ENCODE measurements at places on chromosomes 16 and 17. TPM values are rescaled to one million over a fixed set of nuclear protein-coding genes. Genes with fewer than 3 reads are reported as not detected.

The OMG gene
- not detected for total RNA-seq

The PLXDC1 gene
- total RNA-seq: 21.6 TPM

The FGF11 gene
- total RNA-seq: 1.9 TPM

GRCh38 chr16:85608515-85608885 lies 4.6 kb upstream of the GSE1 start:
- DNase-seq: no peak

DNA sequence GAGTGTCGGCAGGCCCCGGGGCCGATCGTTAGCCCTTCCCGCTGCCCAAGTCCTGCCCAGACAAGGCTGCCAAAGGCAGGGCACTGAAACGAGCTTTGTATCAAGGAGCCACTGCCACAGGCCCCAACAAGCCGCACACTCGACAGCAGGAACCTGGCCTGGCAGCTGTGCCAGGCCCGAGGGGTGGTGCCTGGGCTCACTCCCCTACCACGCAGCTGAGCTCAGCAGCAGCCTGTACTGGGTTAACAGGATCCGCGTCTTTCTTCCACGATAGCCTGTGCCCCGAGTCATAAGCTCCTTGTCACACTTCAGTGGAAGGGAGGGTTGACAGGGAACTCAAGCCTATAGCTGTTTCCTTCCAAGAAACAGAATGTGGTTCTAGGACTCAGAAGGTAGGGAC lies 87.9 kb downstream of the ABR start:
- DNase-seq: no peak

DNA sequence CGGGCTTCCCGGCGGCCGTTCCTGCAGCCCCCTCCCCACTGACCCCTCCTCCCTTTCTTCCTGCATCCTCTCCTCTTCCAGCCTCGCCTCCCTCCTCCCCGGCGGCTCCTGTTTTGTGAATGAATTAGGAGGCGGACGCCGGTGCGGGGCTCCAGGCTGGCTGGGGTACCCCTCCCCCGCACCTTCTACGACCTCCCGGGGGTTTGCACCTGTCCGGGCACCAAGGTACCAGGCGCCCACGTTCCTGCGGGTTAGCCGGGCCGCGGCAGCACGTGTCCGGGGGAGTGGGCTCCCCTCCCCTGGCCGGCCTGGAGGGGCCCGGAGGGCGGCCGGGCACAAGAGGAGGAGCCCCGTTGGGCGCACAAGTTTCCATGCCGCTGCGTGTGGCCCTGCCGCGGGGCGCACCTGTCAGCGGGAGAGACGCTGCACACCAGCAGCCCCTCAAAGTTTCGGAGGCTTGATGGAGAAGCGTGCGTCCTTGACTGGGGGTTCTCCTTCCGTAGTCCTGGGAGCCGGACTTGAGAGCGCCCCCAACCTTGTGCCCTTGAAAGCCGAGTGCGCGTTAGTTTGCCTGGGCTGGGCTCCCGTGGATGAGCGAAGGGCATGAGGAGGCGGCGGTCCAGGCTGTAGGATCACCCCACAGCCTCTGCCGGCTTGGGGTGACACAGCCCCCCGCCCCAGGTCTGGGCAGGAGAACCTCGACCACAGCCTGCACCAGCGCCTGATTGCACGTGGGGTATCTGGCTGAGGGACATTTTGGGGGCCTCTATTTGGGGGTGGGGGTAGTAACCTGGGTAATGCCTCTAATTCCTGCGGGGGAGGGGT lies 1.2 kb downstream of the HAS3 start:
- no peak for DNase-seq

GRCh38 chr17:81152288-81152828 lies 12.9 kb upstream of the PVALEF start:
- no peak for DNase-seq

DNA sequence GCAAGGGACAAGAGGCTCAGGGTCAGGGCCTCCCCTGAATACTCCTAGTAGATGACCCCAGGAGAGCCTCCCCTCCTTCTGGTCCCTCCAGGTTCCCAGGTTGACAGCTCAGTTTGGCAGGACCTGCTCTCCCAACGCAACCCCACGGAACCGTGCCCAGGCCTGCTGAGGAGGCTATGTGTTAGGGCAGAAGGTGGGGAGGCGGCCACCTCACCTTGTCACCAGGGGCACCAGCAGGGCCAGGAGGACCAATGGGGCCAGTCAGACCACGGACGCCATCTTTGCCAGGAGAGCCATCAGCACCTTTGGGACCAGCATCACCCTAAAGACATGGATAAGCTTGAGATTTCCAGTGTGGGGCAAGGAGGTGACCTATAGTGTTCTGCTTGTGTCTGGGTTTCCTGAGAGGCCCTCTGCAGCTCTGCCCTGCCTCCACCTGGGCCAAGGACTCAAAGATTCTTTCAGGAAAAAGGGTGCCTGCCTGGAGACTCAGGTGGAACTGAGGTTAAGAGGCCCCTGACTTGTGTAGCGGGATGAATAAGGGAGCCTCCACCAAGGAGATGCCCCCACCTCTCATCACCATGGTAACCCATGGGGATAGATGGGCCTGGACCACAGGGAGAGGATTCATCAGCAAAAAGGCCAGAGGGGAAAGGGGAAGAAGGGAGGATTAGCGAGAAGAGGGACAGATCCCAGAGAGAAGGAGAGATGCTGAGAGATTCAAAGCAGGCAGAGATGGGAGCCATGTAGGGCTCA lies 10.7 kb downstream of the COL1A1 start:
- no peak for DNase-seq

The KRT13 gene
- total RNA-seq: not detected

GRCh38 chr16:49556606-49557446 lies 183.2 kb downstream of the C16orf78 start:
- DNase-seq: no peak

- DNase-seq: no peak
Observed at GRCh38 chr17:685006-685405, 29.6 kb downstream of the VPS53 start.

The IGSF6 gene
- total RNA-seq: 2.8 TPM

DNA sequence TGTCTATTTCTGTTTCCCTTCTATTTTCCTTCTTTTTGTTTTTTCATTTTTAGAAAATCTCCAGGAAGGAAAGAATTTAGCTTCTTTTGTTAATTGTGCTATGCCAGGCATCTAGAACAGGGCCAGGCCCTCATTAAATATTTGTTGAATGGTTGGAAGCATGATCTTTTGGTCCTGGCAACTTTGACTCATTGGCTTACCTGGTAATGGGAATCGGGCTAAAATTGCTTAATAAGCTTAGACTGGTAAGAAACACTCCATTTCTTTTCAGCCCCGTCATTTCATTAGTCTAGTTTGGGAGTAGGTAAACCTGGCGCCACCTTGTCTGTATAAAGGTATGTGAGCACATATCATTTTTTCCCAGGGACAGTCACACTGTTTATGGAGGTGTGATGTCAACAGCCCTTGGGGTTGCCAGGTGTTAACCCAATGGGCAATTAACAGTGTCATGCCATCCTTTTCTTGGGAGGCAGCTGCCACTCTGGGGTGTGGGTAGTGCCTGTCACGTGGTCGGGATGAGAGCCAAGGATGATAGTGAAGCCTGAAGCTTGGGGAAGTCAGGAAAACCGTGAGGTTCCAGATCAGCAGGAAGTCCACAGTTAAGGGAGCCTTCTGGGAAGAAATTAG lies 9.5 kb upstream of the NDEL1 start:
- DNase-seq: no peak

The CFAP52 gene
- total RNA-seq: not detected

GRCh38 chr17:31564291-31564690 lies 172.8 kb downstream of the RAB11FIP4 start:
- DNase-seq: no peak

DNA sequence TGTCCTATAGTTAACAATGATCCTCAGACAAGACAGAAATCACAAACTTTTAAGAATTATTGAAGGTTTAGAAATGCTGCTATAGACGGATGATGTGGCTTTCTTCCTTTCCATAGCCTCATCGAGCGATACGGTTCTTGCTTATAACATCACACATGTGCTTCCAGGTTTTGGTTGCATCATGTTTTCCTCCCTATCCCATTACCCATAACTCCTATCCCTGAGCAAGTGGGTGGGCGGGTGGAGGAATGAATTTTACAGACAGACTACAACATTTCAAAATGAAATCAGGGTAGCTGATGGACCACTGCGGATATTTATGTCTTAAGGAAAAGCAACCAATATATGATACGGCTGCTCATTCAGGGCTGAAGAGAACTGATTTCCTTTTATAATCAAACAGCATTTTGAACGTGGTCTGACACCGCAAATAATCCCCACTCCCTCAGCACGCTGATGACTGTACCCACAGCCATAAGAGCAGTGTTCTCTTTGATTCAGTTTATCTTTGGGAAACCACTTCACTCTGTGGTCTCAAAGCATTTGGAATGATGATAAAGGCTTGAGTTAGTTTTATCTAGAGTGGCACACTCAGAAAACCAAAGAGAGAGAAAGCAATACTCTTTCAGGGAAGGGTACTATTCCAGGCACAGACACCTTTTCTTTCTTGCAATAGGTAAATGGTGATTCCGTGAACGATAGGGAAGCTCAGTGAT lies 4.6 kb upstream of the AKTIP start:
- no peak for DNase-seq

The MPP2 gene
- 4.4 TPM for total RNA-seq

- DNase-seq: no peak
Observed at GRCh38 chr16:63720848-63721247, 1401.0 kb downstream of the CDH11 start.

The CA4 gene
- 30.6 TPM for total RNA-seq

DNA sequence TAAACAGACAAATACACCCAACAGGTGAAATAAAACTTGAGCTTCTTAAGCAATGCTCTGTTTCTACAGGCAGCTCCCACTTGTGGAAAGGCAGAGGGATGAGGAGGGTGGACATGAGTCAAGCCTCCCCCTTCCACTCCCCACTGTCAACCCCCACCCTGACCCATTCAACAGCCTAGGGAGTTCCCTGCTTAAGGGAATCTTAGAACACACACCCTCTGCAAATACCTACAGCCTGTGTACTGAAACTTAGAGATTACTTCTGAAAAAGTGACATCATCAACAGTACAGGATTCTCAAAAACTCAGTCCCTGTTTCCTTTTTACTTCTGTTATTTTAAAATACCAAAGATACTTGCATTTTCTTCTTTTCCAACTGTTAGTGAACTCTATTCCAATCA lies 345.4 kb downstream of the SOX9 start:
- no peak for DNase-seq

DNA sequence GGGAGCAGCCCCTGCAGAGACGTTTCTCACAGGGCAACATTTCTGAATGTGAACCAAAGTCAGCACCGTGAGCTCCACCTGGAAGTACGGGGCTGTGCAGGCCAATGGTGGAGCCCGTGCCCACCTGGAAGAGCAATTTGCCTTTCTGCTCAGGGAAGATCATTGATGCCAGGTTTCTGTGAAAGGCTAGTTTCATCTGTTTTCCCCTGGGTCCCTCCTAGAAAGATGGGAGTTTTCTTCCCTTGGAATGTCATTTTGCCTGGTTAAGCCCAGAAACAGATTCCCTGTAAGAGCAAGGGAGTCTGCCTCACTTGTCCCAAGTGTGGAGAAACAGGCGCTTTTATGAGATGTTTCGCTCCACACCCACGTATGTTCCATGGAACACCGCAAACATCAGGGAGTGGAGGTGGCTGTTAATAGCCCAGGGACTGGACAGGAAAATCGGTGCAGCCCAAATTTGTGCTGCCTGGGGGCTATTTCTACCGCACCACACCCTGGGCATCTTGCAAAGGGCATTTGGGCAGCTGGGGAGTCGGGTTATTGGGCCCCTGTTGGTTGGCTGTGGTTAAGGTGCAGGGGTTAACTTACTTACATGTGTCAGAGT lies 2.6 kb downstream of the SLC6A4 start:
- no peak for DNase-seq

DNA sequence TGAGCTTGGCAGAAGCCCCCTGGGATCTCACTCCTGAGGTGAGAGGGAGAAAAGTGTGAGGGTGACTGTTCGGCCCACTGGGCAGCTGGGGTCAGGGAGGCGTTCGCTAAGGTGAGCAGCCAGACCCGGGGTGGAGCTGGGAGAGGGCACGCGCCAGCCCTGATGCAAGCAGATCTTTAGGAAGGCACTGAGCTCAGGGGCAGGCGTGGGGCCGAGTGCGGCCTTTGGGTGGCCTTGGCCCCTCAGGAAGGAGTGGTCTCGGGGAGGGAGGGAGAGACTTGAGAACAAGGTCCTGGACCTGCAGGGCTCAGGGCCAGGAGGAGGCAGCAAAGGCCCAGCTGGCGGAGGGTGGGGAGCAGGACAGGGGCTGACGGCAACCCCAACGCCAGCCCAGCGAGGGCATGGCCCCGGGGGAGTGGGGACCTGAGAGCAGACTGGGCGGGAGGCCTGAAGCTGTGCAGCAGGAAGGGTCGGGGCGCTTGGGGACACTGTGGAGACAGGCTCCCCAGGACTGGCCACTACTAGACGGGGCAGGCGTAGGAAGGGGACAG lies 14.5 kb upstream of the WDR45B start:
- DNase-seq: no peak

DNA sequence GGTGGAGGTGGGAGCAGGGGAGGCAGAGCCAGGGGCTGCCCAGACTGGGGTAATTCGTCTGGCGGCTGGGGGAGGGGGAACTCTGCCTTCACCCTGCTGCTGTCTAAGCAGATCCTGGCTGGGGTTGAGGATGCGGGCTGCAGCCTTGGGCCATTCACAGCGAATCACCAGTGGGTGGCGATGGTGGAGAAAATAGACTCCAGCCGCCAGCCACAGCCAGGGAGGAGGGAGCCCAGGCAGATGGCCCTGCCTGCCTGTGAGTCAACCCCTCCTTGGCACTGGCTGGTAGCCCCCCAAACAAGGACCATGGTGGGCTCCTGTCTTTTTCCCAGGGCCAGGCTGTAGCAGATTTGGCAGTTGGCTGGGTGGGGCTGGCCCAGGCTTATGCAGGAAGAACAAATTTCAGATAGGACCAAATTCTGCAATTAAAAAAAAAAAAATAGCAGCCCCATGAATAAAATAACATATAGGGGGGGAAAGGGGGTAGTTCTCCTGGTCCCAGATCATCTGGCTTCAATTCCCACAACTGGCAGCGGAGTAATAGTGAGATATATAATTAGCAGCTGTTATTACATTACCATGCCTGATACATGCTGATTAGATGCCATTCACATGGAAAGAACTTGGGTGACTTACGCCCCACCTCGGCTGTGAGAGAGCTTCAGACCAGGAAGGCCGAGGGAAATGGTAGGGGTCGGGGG lies 41.5 kb upstream of the CDH5 start:
- DNase-seq: no peak

- no peak for DNase-seq
Observed at GRCh38 chr17:2797637-2798036, 1.4 kb downstream of the RAP1GAP2 start.

DNA sequence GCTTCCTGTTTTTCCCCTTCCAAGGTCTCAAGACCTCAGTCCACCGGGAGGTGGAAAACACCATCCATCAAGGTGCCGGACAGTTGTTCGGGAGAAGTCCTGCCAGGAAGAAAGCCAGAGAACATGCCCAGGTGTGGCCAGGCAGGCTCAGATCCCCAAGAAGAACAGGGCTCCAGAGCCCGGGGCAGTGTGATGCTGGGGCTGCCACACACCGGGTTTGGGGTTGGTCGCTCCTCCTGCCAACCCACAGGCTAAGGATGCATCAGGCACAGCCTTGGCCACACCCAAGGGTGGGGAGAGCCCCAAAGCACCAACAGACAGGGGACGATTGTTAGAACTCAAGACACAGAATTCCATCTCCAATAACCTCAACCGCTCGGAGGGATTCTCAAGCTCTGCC lies 19.7 kb downstream of the ZFHX3 start:
- DNase-seq: no peak

The PGAP6 gene
- total RNA-seq: 41.1 TPM

All from omental fat pad (tissue), 4 donors.